Muscle of leg (tissue), 16 donors: ENCODE measurements at places on chromosomes 2 and 18.
A peak's percentile ranks its signal among the peaks of the same experiment; 100 is the strongest.

- no peak for DNase-seq
Measured at GRCh38 chr2:46559261-46559660, 79.9 kb downstream of the TMEM247 start.

GRCh38 chr2:45551862-45552261 is 59.2 kb downstream of the SRBD1 start:
- DNase-seq = no peak

DNA sequence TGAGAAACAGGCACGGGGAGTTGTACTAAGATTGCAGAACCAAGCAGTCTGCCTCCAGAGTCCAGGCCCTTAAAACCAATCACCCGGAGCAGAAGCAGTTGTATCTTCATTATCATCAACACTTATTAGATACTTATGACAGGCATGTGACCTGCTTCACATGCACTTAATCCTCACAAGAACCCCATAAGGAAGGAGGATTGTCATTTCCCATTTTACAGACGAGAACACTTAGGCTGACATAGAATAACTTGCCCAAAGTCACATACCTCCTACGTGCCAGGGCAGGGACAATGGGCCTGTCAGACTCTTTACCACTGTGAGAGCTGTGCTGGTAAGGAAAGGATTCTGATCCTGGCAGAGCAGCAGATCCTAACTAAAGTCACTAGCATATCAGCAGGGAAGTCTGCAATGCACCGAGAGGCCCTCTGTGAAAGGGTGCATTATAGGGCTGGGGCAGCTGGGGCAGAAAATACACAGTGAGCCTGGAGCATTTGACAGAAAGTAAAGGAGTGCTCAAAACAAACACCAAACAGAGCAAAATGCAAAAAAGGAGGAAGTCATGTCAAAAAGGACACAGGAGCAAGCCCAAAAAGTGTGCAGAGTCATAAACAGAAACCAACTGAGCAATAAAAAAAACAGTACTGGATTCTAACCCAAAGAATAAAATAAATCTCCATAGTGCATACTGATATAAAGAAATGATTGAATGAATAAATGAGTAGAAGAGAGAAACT is 55.9 kb upstream of the SP3 start:
- DNase-seq = no peak

DNA sequence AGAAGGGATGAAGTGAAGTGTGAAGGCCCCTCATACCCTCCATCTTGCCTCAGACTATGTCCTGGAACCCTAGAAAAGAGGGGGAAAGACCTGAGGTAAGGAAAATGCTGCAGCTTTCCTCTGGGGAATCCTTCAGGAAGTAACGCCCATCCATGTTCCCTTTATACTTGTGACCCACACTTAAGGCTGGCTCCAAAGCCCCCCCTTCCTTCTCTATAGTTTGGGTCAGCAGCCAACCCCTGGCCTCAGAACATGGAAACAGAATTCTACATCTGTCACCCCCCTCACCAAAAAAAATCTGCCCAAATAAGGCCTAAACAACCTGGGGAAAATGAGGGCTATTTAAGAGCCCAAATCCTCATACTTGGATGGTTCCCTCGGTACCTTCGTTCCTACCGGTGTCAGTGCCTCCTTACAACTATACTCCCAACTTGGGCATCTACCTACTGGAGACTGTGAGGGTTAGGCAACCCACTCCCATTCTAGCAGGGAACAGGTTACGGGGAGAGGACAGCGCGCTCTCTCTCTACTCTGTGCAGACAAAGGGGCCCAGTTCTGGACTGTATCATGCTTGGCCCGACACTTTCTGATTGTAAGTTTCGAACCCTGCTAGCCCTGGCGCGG is 689 bp downstream of the OST4 start:
- DNase-seq = no peak

GRCh38 chr2:18611604-18612003 is 22.2 kb upstream of the NT5C1B start:
- no peak for DNase-seq

DNA sequence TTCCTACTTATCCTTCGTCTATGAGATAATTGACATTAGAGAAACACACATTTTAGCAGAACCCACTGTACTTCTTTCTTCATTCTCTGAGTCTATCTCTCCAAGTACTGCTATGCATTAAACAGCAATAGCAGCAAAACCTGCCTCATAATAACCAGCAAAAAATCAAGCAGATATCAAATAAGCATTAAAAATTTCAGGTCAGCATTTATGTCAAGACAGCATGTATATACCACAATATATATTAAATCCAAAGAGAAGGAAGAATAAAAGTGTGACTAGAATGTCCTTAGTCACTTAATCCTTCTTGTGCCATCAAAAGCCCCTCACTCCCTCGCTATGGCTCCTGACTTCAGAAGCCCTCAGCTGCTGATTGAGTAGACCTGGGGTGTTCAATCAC is 131.3 kb downstream of the MGAT5 start:
- DNase-seq = no peak

- DNase-seq = no peak
Measured at GRCh38 chr2:64338910-64339500, 115.0 kb upstream of the LGALSL start.

DNA sequence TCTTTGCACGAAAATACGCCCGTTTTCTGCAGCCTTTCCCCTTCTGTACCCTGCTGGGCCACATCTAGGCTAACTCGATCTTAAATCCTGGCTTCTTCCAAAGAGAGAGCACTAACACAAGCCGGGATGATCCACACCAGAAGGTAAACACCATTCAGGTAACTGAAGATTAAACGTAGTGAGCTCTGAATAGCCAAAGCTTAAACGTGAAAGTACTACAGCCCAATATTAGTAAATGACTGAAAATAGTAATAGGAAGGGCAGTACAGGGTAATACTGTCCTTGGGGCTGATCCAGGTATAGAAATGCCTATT is 422 bp upstream of the MRPL53 start:
- no peak for DNase-seq

- DNase-seq = peak; percentile 18
Measured at GRCh38 chr18:78875016-78875777, 104.4 kb upstream of the SALL3 start.

GRCh38 chr2:109466674-109467575 is 146.8 kb downstream of the SEPTIN10 start:
- DNase-seq = peak; percentile 75

DNA sequence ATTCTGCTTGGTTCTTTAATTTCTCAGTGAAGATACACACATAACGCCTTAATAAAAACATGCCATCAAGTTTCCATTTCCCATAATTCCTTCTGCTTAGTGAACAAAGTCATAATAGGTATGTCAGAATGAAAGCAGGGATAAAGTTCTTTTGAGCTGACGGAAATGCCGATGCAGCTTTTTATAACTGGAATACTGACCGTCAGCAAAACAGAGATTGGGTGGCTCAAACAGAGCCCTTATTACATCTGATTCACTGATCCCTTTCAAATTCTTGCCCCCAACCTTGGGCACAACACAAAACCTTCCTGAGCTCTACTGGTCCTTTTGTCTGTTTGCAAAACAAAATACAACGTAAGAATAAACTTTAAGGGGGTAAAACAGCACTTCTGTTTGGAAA is 140.4 kb downstream of the CDH2 start:
- DNase-seq = no peak

DNA sequence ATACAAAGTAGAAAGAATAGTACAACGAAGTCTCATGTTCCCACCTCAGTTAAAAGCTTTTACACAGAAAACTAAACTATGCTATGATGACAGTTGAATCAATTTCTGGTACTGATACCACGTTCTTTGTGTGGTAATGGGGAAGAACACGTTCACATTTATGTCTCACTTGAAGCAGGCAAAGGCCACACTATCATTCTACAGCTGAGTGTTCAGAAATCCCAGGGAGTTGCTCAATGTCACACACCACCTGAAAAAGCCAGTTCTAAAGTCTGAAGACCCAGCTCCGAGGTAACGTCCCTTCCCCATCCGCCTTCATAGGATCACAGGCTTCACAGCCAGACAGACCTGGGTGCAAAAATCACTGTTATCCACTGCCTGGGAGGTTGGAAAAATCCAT is 8.9 kb downstream of the RNF149 start:
- DNase-seq = no peak

GRCh38 chr2:55775828-55776227 is 82.2 kb upstream of the PNPT1 start:
- DNase-seq = no peak

- peak; percentile 81 for DNase-seq
Measured at GRCh38 chr2:109545828-109546713, 67.7 kb downstream of the SEPTIN10 start.

DNA sequence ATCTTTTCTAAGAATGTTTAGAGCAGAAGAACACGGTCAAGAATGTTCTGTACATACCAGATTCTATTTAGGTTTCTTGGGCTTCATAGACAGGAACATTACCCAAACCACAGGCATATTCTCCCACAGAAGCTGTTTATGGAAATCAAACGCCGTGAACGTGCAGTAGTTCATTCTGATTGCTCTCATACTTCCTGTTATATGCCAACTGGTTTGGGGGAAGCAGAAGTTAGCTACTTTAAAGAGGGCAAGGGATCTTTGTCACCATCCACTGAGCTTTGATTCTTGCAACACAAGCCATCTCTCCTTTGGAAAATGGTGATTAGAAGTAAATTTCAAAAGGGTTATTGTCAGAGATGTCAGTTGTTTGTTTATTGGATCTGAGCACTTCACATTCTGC is 182.2 kb upstream of the NRP2 start:
- no peak for DNase-seq

DNA sequence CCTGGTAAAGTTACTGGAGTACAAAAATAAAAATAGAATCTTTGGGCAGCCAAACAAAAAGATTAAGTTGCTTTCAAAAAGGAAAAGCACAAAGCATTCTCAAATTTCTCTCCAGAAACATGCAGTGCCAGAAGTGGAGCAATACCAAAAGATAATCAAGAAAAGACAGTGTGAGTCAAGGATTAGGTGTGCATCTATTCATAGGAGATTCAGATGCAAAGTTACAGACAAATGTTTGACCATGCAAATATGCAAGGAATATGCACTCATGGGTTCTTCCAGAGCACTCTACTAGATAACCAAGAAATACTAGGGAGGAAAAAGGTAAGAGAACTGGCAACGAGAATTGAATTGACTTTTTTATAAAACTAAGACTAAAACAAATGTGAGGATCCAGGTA is 51.8 kb upstream of the CDH20 start:
- DNase-seq = no peak

DNA sequence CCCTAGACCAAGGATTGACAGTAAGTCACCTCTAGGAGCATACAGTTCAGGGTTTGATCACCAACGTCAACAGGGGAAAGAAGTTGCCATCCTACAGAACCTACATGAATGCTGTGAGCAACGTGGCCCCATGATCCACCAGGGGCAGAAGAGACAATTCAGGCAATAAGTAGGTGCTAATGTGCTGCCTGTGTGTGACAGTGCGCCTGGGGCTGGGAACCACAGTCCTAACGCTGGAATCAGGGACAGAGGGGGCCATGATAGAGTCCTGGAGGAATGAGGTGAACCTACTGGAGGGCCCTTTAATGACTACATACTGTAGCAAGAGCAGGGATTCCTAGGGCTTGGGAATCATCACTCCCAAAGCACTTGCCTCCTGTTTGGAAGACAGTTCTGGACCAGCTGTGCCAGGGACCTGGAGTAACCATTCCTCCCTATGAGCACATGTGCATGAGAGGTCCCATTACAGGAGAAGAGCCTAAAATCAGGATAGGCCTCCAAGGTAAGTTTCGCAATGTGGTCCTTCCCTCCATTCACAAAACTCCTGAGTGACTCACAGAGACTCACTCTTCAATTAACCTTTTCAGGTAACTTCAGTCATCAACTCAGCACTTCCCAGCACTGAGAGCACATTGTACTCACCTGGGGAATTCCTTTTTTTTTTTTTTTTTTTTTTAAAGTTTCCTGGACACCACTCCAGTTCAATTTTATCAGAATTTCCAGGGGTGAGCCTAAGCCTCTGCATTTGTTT is 214.0 kb downstream of the TMEM163 start:
- DNase-seq = no peak
